ENCODE measurements at places on chromosomes 16 and 17.

DNA sequence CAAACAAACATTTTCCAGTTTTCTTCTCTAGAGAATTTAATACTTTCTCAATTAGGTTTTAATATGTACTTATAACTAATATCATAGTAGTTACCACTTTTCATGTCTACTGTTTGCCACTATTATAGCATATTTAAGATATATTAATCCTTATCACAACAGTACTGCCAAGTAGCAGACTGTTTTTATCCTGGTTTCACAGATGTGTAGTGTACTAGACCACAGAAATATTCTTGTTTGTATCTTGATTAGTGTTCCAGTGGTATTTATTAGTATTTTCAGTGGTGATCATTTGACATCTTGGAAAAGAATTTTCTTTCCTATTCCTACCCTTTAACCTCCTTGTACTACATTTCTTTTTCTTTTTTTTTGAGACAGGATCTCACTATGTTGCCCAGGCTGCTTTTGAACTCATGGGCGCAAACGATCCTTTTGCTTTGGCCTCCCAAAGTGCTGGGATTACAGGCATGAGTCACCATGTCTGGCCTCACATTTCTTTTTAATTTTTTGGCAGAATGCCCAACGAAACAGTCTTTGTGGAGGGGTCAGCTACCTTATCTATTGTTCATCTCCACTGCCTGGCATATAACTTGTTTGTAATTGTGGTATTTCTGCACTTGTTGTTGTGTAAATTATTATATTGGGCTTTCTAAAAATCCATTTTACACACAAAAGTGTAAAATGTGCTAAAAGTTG is 27.2 kb downstream of the MAP2K4 start:
- no peak for DNase-seq

- no peak for DNase-seq
These were observed 250.4 kb upstream of the N4BP1 start for GRCh38 chr16:48860341-48860740.

- DNase-seq, result no peak
These were observed 37.9 kb upstream of the SMIM36 start for GRCh38 chr17:55549140-55549539.

DNA sequence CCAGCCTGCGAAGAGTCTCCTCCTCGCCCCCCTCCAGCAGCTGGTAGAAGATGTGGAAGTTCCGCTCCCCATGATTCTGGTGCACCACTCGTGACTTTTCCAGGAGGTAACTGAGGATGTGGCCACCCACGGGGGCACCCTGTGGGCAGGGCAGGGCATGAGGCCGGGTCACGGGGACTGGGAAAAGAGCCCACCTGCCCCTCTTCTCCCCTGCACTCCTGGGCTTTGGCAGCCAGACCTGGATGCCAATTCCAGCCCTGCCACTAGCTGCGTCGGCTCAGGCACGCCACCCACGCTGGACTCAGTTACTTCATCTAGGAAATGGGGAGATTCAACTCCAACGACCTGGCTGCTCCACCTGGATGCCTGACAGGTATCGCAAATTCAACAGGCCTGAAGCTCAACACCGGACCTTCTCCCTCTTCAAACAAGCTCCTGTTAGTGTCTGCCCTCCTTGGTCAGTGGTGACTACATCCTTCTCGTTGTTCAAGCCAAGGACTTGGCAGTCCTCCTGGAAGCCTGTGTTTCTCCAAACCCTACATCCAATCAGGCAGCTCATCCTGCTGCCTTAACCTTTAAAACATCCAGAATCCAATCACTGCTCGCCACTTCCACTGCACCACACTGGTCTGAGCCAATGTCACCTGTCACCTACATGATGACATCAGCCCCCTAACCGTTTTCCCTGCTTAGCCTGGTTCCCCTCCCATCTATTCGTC is 11.6 kb downstream of the MYO1C start:
- no peak for DNase-seq

- no peak for DNase-seq
These were observed 19.7 kb downstream of the SDK2 start for GRCh38 chr17:73624496-73624988.

DNA sequence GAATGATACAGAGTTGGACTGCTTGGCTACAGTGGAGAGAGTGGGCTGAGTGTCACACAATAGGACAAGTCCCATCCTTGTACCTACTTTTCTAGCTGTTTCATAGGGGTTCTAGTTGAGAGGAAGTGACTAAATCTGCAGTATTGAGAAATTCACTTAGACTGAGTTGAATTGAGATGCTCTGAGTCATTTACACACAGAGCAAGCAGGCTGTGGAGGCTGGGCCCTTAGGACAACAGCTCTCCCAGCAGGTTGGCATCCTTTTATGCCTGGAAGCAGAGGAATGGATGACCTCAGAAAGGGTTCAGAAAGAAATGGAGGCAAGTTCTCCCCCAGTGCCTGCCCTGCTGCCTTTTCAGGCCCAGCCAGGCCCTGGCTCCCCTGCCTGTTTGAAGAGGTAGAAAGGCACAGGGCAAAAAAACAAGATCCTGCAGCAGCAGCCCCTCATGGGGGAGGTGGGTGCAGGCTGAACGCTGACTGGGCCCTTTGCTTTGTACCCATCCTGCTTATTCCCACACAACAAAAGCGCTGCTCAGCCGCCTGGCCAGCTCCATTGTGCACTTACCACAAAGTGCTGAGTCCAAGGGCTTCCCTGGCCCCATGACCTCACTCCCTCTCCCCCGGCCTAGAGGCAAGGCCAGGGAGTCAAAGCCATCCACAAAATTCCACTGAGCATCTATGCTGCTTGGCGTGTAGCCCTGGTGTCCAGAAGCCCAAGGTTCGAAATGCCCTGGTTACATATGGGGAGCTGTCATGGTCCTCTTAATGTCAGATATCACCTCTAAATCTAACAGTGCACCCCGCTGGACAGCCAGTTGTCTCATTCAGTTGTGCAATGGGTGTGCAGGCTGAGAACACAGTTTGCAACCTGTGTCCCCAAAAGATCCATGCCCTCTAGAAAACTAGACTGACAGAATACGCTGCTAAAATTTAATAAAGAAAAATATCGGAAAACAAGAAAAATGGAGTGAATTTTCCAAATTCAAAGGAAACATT is 5.4 kb upstream of the CRYBA1 start:
- DNase-seq, result peak; percentile 51

DNA sequence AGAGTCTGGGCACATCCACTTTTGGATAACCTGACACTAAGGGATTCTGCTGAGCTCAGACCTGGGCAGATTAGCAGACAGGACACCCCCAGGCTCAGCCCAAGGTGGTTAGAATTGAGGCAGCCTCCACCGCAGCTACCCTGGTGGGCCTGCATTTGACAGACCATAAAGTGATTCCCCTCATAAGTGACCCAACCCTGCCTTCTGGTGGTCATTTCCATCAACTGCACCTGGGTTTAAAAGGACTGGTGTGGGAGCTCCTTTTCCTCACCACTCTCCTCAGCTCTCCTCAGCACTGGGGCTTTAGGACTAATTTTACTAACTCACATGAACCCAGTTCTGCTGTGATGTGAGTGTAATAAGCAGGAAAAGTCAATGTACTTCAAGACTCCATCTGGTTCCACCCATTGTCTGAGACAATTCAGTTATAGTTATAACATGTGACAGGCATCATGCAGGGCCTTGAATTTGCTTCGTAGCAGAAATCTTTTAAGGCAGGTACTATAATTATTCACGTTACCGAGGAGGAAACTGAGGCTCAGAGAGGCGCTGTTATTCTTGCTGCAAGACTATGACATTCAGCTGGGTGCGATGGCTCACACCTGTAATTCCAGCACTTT is 42.5 kb downstream of the MYH3 start:
- DNase-seq, result peak; percentile 69

DNA sequence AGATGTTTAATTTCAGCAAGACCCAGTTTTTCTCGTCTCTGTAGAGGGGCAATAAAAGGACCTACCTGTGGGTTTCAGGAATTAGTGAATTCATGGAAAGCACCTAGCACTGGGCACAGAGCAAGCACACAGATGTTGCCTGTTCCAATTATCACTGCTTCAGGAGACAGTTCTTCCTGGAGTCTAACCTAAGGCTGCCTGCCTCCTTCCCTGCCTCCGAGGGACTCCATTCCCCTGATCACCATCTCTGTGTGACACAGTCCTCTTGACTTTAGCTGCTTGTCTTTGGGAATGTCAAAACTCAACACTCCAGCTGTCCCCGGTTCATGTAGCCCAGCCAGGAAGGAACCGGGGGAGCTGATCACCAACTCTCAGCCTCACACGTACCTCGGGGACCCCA is 474.9 kb downstream of the SLC39A11 start:
- DNase-seq, result no peak

- DNase-seq, result no peak
These were observed 35.5 kb upstream of the METTL16 start for GRCh38 chr17:2547176-2547575.
